ENCODE measurements at places on chromosomes 11 and 22.

- DNase-seq = no peak
These were observed 27.9 kb downstream of the SMIM38 start for GRCh38 chr11:69183613-69184012.

- no peak for DNase-seq
These were observed 87.8 kb downstream of the FAM168A start for GRCh38 chr11:73510106-73510505.

GRCh38 chr11:102047305-102047924 lies at the start of gene CFAP300:
CFAP300 (plus strand) TSS chr11:102047437; CDS start chr11:102047471, 34 bp downstream.
- peak; percentile 80 for DNase-seq

DNA sequence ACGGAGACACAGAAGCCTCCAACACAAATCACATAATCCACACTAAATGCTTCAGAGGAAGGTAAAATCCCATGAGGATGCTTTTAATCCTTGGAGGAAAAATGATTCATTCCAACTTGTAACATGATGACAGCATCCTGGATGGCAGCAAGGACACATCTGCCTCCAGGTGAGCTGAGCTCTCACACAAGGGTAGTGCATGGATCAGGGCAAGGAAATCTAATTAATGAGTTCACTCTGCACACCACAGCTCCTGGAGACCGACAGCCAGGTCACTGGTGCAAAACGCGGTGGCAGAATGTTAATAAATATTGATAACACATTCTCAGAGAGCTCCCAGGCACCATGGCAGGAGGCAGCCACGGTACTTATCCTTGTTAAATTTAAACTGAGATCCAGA lies 40.3 kb upstream of the CYP2D6 start:
- no peak for DNase-seq

GRCh38 chr11:120122924-120123683 lies 14.8 kb downstream of the TRIM29 start:
- no peak for DNase-seq

- no peak for DNase-seq
These were observed 265.4 kb downstream of the MIAT start for GRCh38 chr22:26922806-26923205.

DNA sequence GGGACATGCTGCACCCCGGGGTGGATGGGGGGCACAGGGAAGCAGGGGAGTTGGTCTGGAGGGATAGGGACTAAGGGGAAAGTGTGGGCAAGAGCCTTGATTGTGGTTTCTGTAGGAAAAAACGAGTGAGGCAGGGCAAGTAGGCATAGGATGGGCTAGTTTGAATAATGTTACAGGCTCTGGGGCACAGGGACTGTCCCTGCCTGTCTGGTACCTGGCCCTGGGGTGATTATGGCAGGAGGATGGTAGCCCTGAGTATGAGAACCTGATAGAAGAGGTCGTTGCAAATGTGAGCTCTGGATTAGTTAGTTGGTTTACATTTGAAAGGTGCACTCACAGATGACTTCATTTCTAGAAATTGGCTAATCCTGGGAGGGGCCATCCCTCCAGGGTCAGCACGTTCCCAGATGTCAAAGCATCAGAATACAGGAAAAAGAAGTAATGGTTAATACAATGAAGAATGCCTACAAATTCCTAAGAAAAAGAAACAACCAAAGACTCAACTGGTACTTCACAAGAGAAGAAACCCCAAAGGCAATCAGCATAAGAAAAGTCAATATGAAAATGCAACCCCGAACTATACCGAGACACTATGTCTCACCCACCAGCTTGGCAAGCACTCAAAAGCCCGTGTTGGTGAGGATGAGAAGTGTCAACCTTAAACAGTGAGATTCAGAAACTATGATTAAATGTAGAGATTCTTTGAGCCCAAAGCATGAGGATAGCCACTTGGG lies 11.3 kb upstream of the SMIM38 start:
- DNase-seq = no peak

GRCh38 chr11:101996111-101996510 lies 51.1 kb upstream of the CFAP300 start:
- DNase-seq = no peak

DNA sequence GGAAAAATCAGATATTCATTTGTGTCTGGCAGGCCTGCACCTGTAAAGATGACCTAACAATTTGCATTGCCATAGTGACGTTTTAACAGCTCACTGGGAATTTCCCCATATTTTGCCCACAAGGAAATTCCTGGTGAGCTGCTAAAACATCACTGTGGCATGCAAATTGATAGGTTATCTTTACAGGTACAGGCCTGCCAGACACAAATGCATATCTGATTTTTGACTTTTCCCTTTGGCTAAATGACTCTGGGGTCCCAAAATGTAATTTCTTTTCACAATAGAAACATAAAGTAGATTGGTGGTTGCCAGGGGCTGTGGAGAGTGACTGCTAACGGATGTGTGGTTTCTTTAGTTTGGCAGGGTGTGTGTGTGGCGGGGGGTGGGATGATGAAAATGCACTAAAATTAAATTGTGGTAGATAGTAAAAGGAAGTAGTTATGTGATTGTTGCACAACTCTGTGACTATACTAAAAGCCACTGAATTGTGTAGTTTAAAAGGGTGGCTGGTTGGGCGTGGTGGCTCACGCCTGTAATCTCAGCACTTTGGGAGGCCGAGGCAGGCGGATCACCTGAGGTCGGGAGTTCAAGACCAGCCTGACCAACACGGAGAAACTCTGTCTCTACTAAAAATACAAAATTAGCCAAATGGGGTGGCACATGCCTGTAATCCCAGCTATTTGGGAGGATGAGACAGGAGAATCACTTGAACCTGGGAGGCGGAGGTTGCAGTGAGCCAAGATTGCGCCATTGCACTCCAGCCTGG lies 18.5 kb upstream of the FEZ1 start:
- DNase-seq = no peak

GRCh38 chr11:100152766-100153165 lies 534.3 kb upstream of the ARHGAP42 start:
- DNase-seq = no peak

- no peak for DNase-seq
These were observed 346.8 kb downstream of the JRKL start for GRCh38 chr11:96736601-96737000.

- DNase-seq = no peak
These were observed 73.8 kb upstream of the CDON start for GRCh38 chr11:126136507-126136906.

GRCh38 chr11:102762361-102762767 lies 18.1 kb downstream of the MMP10 start:
- no peak for DNase-seq

- DNase-seq = no peak
These were observed 55.1 kb downstream of the KIAA1671 start for GRCh38 chr22:25007444-25008106.

- DNase-seq = no peak
These were observed 19.4 kb upstream of the CSNK2A3 start for GRCh38 chr11:11372461-11372860.

GRCh38 chr11:127966821-127967220 lies 620.5 kb downstream of the ETS1 start:
- DNase-seq = no peak

GRCh38 chr11:60899046-60899936 lies 7.1 kb downstream of the PRPF19 start:
- DNase-seq = peak; percentile 42

- no peak for DNase-seq
These were observed 152.9 kb downstream of the TENM4 start for GRCh38 chr11:79287952-79288351.

DNA sequence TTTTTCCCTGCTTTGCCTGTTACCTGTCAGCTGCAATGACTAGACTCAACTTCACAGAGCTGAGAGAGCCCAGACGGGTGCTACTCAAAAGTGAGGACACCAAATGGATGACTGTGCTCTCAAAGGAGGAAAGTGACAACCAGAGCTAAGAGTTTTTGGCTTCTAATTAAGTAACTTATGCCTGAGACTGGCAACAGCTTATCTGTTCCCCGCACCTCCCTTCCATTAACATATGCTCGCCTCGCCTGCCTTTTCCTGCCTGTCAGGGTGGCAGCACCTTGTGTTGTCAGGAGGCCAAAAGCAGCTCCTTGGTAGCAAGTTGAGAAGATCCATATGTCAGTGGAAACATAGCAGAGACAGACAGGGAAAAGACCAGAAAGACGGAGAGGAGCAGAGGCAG lies 573.9 kb upstream of the KIRREL3 start:
- no peak for DNase-seq

GRCh38 chr22:50548921-50549790 lies 3.5 kb downstream of the KLHDC7B start:
- no peak for DNase-seq

DNA sequence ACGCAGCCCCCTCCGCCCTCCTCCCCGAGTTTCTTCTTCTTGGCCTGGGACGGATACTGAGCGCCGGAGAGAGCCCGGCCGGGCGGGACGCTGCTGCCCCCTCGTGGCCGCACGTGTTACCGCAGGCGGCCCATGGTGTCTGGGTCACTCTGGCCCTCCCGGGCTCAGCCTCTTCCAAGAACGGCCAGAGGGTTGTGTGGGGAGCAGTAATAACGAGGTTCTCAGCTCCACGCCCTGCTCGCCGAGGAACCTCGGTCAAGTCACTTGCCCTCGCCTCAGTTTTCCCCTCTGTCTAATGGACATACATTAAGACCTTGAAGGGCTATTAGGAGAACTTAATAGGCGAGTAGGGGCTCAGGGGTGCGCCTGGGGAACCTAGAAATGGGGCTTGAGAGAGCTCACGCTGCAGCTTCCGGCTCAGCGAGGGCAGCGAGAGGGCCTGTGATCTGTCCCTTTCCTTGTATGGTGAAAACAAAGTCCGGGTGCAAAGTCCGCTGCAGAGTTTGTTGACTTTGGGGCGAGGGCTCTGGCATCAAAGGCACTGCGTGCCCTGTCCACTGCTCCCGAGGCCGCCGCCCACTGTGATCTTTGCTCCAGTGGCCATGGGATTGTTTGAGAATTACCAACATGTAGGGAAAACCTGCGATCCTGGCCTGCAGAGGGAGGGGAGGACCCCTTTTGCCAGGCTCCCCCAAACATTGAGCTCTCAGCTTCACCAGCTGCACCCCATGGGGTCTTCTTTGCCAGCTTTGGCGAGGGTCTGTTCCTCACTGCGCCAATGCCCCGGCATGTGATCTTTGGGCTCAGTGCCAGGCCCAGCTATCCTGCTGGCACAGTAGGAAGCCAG lies 14.4 kb upstream of the LRP5 start:
- peak; percentile 33 for DNase-seq

DNA sequence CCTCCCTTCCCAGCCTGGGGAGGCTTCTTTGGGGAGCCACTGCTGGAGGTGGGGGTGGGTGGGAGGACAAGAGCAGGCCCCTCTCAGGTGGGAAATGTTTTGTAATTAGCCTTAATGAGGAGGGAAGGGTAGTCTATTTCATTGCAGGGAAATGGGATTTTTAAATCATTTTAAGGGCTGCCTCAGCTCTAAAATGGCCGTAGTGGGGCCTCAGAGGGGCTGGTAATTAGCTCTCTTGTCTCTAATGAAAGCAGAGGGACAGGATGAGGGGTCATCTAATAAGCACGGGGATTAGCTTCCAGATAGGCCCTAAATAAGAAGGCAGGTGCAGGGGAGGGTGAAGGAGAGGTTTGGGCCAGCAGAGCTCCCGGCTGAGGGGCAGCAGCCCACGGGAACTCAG lies 46.5 kb downstream of the LMO1 start:
- DNase-seq = no peak

DNA sequence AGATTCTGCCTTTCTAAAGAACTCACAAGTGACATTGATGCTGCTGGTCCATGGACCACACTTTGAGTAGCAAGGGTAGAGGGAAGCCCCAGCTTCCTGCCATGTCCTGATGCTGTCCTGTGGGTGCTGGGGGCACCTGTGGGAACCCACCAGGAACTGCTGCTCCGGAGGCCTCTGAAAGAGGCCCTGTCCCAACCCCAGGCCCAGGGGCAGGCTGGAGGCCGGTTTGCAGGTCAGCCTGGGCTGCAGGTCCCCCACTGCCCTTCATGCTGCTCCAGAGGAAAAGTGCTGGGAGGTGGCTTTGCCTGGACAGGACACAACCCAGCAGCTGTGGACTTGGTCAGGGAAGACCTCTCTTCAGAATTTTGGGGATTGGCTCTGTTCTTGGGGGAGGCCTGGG lies 44.8 kb upstream of the SLC22A12 start:
- no peak for DNase-seq

DNA sequence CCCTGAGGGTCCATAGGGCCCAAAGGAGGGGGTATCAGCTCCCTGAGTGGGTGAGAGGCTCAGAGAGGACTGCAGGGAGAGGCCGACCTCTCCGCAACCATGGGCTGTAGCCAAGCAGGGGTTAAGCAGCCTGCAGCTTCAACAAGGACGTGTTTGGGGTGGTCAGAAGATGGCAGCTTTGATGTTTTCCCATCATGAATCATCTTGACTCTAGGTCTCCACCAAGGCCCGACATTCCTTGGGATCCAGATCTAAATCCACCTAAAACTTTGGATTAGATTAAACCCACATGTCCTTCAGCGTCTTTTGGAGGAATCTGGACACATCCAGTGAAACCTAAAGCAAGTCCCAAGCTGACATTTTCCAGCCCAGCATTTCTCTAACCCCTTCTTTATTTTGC lies 19.8 kb downstream of the FBLN1 start:
- no peak for DNase-seq

GRCh38 chr11:29214833-29215232 lies 802.0 kb downstream of the KCNA4 start:
- no peak for DNase-seq

- DNase-seq = no peak
These were observed 66.9 kb upstream of the PRDM11 start for GRCh38 chr11:45079567-45079942.

DNA sequence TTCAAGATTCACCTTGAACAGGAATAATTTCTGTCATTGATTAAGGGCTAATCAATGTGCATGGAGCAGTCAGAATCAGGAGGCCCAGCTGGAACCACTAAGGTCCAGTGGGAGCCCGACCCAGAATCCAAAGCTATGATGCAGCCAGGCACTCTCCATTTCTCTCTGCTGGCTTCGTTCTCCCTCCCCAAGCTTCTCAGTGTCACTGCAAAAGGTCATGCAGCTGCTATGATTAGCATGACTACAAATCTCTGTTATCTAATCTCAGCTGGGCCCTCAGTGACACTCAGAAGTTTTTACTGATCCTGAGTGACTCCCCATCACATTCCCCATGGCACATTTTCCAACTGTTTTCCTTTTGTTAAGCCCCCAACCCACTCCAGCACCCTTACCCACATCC lies 31.1 kb upstream of the PRSS23 start:
- DNase-seq = no peak

DNA sequence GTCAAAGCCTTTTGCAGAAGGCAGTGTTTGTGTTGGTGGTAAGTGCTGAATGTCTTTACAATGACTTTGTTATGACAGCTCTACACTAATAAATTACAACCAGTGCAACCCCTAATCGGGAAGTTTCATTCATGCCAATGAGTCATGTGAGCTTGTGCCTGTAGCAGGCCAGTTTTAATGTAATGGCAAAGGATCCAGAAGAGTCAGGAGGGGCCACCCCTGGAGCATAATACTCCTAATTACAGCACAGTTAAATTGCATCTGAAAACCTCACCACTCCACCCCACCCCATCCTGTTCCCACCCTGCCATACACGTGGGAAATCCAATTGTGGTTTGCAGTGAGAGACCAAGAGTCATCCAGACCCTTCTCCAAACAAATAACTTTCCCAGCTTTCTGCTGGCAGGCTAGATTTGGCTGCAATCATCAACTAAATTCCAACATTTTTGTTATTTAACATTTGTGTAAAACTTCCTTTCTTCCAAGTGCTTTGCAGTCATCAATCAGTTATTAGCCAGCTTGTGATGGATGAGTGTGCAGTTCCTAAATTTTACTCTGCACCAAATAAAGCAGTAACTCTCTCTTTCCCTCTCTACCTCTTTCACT lies 277.3 kb upstream of the FAT3 start:
- DNase-seq = no peak
